Neural crest cell (in vitro differentiated cells): ENCODE measurements at places on chromosomes 16 and 17. TPM values are rescaled to one million over a fixed set of nuclear protein-coding genes. Genes with fewer than 3 reads are reported as not detected.

MYH2 gene
- total RNA-seq: 0.05 and 0.37 TPM in 2 replicates

NPIPA2 gene
- 10.1 and 12.9 TPM in 2 replicates for total RNA-seq

MT1M gene
- not detected in 2 replicates for total RNA-seq

NMRAL1 gene
- 40.5 and 45.0 TPM in 2 replicates for total RNA-seq

MYO18A gene
- total RNA-seq: 43.1 and 48.2 TPM in 2 replicates

NR1D1 gene
- 2.5 and 2.8 TPM in 2 replicates for total RNA-seq

CD300H gene
- total RNA-seq: not detected in 2 replicates

ZNF232 gene
- 41.9 and 43.9 TPM in 2 replicates for total RNA-seq

PRR35 gene
- total RNA-seq: not detected in 2 replicates

HID1 gene
- 11.8 and 14.6 TPM in 2 replicates for total RNA-seq

BAIAP2 gene
- 47.5 and 53.6 TPM in 2 replicates for total RNA-seq

FGF11 gene
- 6.0 and 6.5 TPM in 2 replicates for total RNA-seq

FOXN1 gene
- total RNA-seq: not detected in 2 replicates

IRX5 gene
- 12.7 and 14.9 TPM in 2 replicates for total RNA-seq

UMOD gene
- not detected in 2 replicates for total RNA-seq

ZNF750 gene
- total RNA-seq: not detected in 2 replicates

C16orf92 gene
- not detected in 2 replicates for total RNA-seq

TMEM238L gene
- total RNA-seq: not detected in 2 replicates

HOXB3 gene
- 21.9 and 22.8 TPM in 2 replicates for total RNA-seq

MFAP4 gene
- total RNA-seq: 0.26 and 0.43 TPM in 2 replicates

CA5A gene
- not detected in 2 replicates for total RNA-seq

ANKRD13B gene
- 65.0 and 70.0 TPM in 2 replicates for total RNA-seq
